Skin of body (tissue), 3 donors: ENCODE measurements at places on chromosomes 4 and X. TPM values are rescaled to one million over a fixed set of nuclear protein-coding genes. Genes with fewer than 3 reads are reported as not detected.

Gene TMEM35A
- 0.79 TPM for total RNA-seq

Gene TCEAL5
- 1.1 TPM for total RNA-seq

Gene NPY2R
- 0.20 TPM for total RNA-seq

GRCh38 chrX:115378471-115378870 lies 89.0 kb downstream of the LUZP4 start:
- no peak for DNase-seq

DNA sequence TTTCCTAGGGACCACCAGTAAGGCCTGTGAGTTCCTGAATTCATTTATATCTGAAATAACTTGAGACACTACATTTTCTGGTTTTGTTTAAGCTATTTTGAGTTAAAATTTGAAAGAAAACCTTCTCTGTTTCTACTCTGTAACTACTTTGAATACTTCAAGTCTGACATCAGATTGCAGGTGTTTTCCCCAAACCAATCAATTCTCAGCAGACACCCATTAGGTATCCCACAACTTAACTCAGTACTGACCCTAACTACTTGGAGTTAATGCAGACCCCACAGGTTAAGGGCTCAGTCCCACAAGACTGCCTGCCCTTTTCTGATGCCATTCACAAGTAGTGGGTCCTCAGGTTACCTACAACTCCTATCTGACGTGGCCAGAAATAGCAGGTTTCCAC lies 1100.0 kb upstream of the SLIT2 start:
- no peak for DNase-seq

DNA sequence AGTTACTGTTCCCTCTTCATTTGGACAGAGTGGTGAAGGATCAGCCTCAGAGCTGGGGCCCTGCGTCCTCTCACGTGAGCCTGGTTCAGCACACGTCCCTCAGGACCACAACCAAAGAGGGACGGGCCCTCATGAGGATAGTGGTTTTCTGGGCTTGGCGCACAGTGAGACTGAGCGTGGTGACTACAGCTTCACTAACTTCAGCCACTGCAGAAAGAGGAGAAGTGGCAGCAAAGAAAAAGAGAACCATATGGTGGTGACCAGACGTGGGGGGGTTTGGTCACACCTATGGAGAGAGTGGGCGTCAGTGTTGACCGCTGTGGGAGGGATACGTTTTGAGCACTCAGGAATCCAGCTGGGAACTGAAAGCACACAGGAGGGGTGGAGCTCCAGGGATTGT lies 21.8 kb upstream of the TNIP3 start:
- no peak for DNase-seq

- DNase-seq: peak; percentile 52
Observed at GRCh38 chr4:184383497-184384055, 90.8 kb downstream of the IRF2 start.
